Keratinocyte (primary cell): ENCODE measurements at places on chromosomes 7 and 10.

GRCh38 chr10:63154546-63155387 lies 21.6 kb downstream of the NRBF2 start:
- no peak for DNase-seq

- no peak for DNase-seq
Observed at GRCh38 chr7:68805159-68805558, 793.1 kb upstream of the AUTS2 start.

GRCh38 chr10:129799942-129800341 lies 164.1 kb downstream of the EBF3 start:
- DNase-seq: no peak

DNA sequence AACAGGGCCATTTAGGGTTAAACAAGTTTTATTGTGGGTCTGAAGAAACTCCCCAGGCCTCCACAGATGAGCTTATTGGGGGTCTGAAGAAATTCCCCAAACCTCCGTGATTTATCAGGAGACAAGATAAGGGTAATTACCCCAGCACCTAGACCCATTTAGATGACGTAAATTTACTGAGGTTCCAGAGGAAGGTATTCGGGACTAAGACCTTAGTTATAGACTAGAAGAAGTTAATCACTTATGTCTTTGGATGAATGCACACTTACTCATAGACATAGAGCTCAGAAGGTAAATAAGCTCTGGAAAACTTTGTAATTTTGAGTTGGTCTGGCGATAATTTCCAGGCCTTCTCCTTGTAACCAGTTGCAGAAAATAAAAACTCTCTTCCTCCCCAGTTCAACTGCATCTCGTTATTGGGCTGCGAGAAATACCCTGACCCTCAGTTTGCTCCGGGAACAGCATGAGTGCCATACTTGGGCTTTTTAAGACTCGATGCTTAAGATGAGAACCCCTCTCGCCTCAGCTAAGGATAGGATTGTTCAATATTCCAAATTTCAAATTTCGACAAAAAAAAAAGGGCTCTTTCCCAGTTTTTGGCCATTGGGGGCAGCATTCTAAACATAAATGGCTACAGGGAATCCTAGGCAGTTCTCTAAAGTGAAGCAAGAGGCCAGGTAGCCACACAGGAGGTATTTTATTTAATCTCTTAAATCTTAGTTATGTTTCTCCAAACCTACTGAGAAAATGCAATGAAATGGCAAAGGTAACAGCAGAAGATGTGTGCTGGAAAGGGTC lies 74.7 kb upstream of the PFKP start:
- DNase-seq: no peak

- no peak for DNase-seq
Observed at GRCh38 chr7:109844362-109844761, 1246.6 kb upstream of the LRRN3 start.

DNA sequence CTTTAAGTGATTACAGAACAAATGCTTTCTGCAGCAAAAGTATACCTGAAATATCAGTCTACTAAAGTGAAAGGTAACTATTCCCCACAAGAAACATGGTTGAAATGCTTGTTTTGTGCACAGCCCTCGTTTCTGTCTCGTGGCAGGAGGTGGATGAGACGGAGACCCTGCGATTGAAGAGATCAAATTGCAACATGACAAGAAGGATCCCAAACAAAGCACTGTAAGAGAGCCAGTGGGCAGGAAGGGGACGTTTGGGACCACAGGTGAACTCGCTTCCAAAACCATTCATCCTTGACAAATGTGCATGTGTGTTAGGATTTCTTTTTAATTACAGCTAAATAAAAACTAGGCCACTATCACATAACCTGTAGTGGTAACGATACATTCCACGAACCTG lies 192.6 kb downstream of the CCSER2 start:
- DNase-seq: no peak

GRCh38 chr10:66218981-66219587 lies 706.8 kb upstream of the LRRTM3 start:
- DNase-seq: no peak

DNA sequence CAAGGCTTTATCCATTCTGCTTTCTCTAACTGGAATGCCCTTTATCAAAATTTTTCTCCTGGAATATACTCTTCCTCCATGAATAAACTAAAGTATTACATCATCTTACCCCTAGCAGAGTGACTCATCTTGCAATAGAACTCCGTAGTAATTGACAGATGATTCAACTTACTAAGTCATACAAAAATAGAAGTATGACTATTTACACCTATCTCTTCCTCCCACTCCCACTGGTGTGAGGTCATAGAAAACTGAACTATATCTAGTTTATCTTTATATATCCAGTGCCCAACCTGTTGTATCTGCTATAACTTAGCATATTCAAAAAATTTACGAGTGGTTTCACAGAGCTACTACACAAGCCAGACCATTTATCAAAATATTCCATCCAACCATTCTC lies 26.1 kb downstream of the ABCB1 start:
- DNase-seq: peak; percentile 33

DNA sequence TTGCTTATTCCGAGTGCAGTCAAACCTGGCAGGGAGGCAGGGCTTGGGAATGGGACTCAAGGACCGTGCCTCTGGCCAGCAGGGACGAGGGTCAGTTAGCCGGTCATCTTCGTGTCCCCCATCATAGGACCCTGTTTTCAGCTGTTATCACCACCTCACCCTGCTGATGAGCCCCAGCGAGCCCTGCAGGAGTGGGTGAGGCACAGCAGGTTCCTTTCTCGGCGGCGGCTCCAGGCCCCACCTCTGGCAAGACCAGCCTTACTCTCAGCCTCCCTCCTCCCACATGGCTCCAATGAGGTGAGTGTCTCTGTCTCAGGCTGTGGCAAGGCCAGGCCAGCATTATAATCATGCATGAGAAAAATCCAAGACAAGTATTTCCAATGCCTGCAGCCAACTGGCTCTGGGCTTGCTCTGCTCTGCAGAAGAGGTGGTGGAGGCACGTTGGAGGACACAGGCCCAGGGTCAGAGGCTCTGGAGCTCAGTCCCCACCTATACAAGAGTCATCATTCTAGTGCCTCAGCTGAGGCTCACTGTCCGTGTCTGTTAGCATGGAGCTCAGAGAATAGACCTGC lies 15.7 kb downstream of the PKD1L1 start:
- no peak for DNase-seq

- DNase-seq: peak; percentile 93
Observed at GRCh38 chr7:24741679-24742505, 15.4 kb downstream of the GSDME start.

GRCh38 chr10:35192645-35193249 lies 66.1 kb downstream of the CREM start:
- no peak for DNase-seq

- no peak for DNase-seq
Observed at GRCh38 chr7:139701908-139702307, 75.9 kb downstream of the HIPK2 start.

- no peak for DNase-seq
Observed at GRCh38 chr10:20990604-20991003, 93.5 kb upstream of the NEBL start.

GRCh38 chr7:33428415-33428814 lies 299.1 kb downstream of the BBS9 start:
- DNase-seq: no peak

GRCh38 chr7:2834748-2835441 lies 9.2 kb downstream of the GNA12 start:
- DNase-seq: no peak

GRCh38 chr7:7489546-7489945 lies 46.1 kb downstream of the COL28A1 start:
- DNase-seq: no peak

DNA sequence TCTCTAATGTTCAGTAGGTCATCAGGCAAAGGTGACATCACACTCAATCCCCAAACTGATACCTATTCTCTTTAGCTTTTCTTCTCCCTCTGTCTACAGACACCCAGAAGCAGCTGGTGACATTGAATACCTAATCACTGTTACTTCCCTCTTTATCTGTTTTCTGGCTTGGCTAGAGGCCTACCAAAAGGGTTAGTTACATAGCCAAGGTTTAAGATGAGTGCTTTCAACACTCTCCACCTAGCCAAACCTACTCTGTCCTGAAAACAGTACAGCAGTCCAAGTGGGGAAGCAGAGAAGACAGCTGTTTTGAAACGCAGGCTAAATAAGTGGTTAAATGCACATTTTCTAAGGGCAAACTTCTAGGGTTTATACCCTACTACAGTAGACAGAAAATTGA lies 39.4 kb downstream of the CCNJ start:
- DNase-seq: no peak

DNA sequence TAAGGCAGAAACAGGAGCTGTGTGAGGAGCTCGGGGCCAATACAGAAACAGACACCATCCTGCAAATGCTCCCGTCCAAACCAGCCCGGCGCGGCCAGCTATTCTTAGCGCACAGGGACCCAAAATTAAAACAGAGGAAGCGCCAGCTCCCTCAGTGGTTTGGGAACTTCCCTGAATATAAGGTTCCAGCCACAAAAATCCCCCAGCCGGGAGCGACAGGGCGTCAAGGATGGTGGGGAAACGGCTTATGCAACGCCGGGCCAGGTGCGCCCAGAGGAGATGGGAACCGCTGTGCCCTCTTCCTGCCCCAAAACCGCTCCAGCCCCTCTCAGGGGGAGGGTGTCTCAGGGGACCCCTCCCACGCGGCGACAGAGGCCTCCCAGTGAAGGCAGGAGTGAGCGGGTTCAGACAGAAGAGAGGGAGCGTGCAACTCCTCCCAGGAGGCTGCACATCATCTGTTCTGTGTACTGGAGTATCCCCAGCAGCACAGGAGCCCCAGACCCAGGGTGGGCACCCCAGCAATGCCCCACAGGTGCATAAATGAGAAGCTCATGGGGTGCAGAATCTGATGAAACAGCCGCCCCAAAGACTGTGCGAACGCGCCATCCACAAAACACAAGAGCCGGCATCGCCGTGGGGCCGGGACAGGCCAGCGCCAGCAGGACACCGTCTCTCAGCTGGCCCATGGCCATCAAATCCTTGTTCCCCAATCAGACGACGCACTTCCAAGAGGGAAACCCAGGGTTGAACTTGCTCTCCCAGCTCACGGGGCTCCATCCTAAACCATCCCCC lies 73.9 kb upstream of the PDGFA start:
- DNase-seq: no peak

DNA sequence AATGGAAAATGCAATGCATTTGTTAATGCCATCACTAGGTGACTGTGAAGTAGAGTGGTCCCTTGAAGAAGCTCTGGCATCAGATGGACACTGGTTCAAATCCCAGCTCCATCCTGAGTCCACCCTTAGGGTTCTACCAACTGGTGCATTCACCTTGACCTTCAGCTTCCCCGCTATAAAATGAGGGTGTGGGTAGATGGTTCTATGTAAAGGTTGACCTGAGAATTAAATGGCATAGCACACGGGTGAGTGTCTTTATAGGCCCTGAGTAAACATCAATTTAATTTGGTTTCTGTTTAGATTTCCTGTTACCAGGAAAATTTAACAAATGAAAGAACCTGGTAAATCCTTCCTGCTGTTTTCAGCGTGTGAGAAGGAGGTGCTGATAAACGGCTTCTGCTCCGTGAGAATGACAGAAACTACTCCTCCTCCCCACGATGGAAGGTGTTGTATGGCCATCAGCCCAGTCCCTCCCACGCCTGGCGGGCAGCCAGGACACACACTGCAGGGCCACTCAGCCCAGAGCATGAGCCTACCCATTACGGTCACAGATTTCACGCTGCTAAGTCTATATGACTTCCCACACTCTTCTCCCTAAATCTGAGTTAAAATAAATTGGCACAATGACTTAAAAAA lies 210.1 kb downstream of the TNS3 start:
- DNase-seq: no peak

DNA sequence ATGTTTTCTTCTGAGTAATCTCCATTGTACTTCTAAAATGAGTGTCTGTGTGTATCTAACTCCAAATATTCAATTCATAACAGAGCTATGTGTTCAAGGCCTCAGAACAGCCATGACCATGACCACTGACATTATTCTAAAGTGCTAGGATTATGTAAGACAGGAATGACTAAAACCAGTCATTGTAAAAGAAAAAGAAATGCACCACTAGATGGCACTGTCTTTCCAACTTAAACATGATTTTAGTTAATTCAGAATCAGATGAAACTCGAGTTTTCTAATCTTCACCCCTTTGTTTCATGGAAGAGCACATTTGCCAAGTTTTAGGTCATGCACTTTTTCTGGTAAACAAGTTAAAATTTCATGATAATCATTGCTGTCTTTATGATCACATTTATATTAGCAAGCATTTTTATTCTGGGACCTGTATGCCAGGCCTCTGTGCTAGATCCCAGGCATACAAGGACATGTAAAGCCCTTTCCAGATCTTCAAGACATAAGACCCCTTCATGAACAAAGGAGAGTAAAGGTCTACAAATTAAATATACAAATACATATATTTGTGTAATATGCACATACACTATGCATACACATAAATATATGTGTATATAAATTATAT lies 26.1 kb upstream of the RSU1 start:
- DNase-seq: no peak

GRCh38 chr7:111080495-111081105 lies 10.3 kb upstream of the LRRN3 start:
- DNase-seq: no peak

GRCh38 chr7:155775691-155776090 lies 36.6 kb downstream of the SHH start:
- DNase-seq: no peak

DNA sequence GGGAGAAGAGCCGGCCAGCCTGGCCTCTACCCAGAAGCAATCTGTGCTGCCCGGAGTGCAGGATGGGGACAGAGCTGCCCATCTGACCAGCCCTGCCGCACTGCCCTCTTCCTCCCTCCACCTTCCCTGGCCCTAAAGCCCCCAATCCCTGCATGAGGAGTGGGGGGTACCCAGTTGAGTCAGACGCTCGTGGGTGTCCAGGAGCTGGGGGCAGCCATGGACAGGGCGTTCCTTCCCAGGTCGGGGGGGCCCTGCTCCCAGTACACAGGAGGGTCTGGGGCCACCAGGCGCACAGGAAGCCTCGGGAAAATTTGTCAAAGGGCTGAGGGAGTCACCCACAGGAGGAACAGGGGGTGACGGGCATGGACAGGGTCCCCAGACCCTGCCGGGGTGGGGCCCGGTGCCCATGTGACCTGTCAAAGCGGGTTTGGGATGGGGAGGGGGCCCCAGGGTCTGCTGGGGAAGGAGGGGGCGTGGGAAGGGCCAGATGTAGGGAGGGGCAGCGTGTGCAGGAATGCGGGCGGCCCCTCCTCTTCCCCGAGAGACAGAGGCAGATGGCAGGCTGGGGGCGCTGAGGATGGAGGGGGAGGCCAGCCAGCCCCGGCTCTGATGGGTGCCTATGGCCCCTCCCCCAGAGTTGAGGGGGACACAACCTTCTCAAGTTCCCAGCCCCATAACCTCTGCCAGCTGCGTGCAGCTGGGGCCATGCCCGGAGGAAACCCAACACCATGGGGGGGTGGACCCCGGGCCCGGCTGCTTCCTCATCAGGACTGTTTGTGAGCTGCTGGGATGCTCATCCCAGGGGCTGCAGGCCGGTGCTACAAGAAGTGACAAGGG lies 21.5 kb upstream of the GRIFIN start:
- no peak for DNase-seq

- peak; percentile 61 for DNase-seq
Observed at GRCh38 chr7:116552602-116553001, 27.8 kb downstream of the CAV1 start.

DNA sequence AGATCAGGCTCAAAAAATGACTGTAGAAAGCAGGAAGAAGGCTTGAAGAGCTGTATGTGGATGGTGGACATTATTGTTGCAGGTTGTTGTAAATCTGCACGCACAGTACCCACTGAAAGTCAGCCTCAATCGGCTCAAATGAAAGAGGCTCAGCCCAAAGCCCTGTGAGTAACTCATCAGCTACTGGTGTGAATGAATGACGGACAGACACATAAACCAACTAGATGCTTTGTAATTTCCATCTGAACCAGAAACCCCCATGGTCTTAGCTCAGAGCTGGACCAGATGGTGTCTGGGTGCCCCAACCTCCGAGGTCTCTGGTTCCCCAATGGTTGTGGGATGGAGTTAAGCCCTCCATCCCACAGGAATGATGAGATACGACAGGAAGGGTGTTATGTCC lies 7.4 kb downstream of the CALN1 start:
- DNase-seq: no peak
